Heart left ventricle (tissue), 16 donors: ENCODE measurements at places on chromosomes 16 and 17. TPM values are rescaled to one million over a fixed set of nuclear protein-coding genes. Genes with fewer than 3 reads are reported as not detected.

DNA sequence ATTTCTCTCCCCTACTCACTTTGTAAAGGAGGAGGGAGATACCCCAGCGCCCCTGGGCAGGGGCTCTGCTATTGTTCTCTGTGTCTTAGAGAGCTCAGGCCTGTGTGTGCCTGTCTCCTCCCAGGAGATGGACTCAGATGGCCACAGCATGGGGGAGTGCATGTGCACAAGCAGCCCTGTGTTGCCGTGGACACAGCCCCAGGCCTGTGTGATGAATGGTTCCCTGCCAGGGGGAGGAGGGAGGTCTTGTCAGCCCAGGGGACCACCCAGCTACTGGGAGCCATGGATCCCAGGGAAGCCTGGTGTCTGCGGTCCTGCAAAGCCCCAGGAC is 26.3 kb downstream of the GINS2 start:
- no peak overlapping the region for H3K27ac ChIP-seq
- no peaks in the 10 kb centered on the region for H3K27me3 ChIP-seq
- H3K4me1 ChIP-seq: no peaks in the 10 kb centered on the region

GRCh38 chr17:74771319-74771914 is 4.7 kb downstream of the NAT9 start:
- H3K36me3 ChIP-seq: peaks cover 31% of the 10 kb centered on the region
- H3K27me3 ChIP-seq: no peaks in the 10 kb centered on the region
- no peak overlapping the region for H3K4me3 ChIP-seq

DNA sequence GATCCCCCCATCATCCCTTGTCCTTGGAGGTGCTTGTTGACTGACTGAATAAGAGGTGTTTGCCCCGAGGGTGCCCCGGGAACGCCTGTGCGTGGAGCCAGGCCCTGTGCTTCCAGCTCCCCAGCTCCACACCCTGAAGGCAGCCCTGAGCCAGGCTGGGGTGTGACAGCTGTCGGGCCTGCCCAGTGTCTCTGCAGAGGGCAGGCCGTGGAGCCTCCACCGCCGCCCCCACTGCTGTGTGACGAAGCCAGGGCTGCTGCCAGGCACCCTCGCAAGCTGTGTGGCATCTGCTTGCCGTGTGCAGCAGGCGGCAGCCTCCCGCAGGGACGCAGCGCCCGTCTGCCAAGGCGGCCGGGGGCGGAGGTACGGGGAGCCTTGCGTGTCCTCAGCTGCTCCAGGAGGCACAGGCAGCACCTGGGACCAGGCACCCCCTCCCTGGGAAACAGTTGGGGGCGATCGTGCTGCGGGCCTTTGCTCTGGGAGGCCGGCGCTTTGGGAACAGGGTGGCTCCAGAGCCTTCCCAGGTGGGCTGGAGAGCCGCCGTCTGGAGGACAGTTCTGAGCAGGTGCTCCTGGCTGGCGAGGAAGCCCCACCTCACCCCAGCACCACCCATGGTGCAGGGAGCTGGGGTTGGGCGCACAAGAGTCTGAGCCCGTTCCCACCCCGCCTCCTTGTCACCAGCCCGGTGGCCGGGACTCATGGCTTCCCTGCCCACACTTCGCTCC is 26.6 kb downstream of the GSE1 start:
- H3K36me3 ChIP-seq: peaks cover 6% of the 10 kb centered on the region
- peaks cover 18% of the 10 kb centered on the region for H3K4me1 ChIP-seq
- DNase-seq: peak; percentile 78
- no peaks in the 10 kb centered on the region for H3K27me3 ChIP-seq
- peak overlapping the region; percentile 39 for H3K27ac ChIP-seq

DNA sequence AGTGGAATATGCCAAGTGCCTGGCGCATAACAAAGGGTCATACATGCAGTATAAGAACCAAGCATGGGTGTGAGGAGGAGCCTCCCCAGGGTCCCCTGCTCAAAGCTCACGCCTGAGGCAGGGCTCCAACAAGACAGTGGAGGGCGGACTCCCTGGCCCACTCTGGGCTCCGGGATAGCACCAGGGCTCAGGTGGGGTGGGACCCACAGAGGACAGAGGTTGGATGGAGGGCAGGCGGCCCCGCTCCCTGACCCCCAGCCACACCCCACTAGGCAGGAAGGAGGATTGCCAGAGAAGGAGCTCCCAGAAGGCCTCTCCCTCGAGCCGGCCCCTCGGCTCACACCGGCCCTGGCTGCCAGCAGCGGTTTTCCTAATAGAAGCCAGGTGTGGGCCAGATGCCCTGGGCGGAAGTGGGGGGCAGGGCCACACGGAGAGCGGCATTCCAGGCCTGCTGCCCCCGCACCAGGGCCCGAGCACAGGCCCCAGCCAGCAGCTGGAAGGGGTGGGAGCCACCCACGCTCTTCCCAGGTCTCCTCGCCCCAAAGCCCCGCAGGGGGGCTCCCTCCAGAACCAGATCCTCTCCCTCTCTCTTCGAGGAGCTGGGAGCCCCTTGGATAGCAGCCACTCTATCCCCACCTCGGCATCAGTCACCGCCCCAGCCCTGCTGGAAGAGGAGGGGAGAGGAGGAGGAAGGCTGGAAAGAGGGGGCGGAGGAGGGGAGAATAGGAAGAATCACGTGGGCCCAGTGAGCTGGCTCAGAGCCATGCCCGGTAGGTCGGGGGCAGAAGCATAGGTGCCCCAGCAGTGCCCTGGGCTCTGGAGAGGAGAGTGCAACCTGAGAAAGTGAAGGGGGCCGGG is 21.0 kb downstream of the VASN start:
- H3K4me3 ChIP-seq: no peak overlapping the region
- H3K36me3 ChIP-seq: peaks cover 27% of the 10 kb centered on the region
- H3K4me1 ChIP-seq: peaks cover 41% of the 10 kb centered on the region

- no peaks in the 10 kb centered on the region for H3K27me3 ChIP-seq
- no peak overlapping the region for H3K4me3 ChIP-seq
- no peak overlapping the region for H3K27ac ChIP-seq
- DNase-seq: no peak
- H3K36me3 ChIP-seq: no peaks in the 10 kb centered on the region
- no peaks in the 10 kb centered on the region for H3K4me1 ChIP-seq
These were observed 11.6 kb upstream of the MPHOSPH6 start for GRCh38 chr16:82181461-82182185.

DNA sequence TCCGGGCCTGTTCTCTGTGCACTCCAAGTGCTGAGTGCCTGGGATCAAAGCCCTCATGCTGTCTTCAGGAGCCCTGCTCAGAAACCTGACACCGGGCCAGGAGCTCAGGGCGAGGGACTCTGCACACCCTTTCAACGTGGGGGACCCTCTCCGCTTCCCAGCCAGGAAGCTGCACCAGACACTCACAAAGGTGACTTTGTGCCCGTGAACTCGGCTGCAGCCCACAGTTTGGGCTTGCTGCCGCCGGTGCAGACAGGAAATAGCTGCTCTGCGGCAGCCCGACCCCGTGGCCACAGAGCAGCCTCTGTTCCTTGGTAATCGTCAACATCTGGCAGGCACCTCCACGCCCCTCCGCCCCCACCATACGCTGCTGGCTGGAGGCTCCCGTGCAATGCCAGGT is 93.4 kb upstream of the METRNL start:
- H3K27me3 ChIP-seq: no peaks in the 10 kb centered on the region
- H3K27ac ChIP-seq: no peak overlapping the region
- no peak overlapping the region for H3K4me3 ChIP-seq

DNA sequence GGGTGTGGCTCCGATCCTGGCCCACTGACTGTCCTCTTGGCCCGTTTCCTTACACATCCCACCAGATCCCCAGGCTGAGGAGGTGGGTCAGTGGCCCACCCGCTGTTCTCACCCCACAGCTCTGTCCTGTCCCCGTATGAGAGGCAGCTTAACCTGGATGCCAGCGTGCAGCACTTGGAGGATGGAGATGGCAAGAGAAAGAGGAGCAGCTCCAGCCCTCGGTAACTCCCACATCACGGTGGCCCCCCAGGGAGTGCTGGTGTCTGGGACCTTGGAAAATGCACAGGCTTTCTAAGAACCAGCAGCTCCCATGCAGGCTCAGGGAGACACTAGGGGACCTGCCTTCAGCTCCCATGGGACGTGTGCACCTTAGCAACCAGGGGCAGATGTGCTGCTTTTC is 4.2 kb upstream of the LLGL2 start:
- peaks cover 14% of the 10 kb centered on the region for H3K4me1 ChIP-seq
- no peaks in the 10 kb centered on the region for H3K27me3 ChIP-seq
- no peak overlapping the region for H3K27ac ChIP-seq
- no peak for DNase-seq
- no peak overlapping the region for H3K4me3 ChIP-seq

- H3K4me3 ChIP-seq: no peak overlapping the region
- peak; percentile 75 for DNase-seq
- peak overlapping the region; percentile 73 for H3K27ac ChIP-seq
- no peaks in the 10 kb centered on the region for H3K36me3 ChIP-seq
- H3K4me1 ChIP-seq: peaks cover 14% of the 10 kb centered on the region
These were observed 12.8 kb downstream of the CRISPLD2 start for GRCh38 chr16:84832488-84833143.

- H3K36me3 ChIP-seq: no peaks in the 10 kb centered on the region
- H3K4me3 ChIP-seq: peak overlapping the region; percentile 71
- no peaks in the 10 kb centered on the region for H3K27me3 ChIP-seq
- peak overlapping the region; percentile 86 for H3K27ac ChIP-seq
These were observed 954 bp downstream of the MYO1D start for GRCh38 chr17:32875923-32876416.

DNA sequence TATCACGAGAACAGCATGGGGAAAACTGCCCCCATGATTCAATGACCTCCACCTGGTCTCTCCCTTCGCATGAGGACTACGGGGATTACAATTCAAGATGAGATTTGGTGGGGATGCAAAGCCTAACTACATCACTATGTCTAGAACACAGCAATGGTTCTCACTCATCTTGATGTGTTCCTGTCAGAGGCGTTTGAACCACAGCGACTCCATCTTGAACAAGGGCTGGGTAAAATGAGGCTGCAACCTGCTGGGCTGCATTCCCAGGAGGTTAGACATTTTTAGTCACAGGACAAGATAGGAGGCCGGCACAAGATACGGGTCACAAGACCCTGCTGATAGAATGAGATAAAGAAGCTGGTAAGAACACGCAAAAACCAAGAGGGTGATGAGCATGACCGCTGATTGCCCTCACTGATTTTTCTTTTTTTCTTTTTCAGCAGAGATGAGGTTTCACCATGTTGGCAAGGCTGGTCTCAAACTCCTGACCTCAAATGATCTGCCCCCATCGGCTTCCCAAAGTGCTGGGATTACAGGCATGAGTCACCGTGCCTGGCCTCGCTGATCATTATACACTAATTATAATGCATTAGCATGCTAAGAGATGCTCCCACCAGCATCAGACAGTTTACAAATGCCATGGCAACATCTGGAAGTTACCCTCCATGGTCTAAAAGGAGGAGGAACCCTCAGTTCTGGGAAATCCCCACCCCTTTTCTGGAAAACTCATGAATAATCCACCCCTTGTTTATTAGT is 3.0 kb upstream of the PPY start:
- H3K4me1 ChIP-seq: peaks cover 3% of the 10 kb centered on the region
- no peak for DNase-seq
- peaks cover 31% of the 10 kb centered on the region for H3K27me3 ChIP-seq
- H3K4me3 ChIP-seq: no peak overlapping the region
- no peak overlapping the region for H3K27ac ChIP-seq
- H3K36me3 ChIP-seq: no peaks in the 10 kb centered on the region

- no peaks in the 10 kb centered on the region for H3K4me1 ChIP-seq
- H3K4me3 ChIP-seq: no peak overlapping the region
- H3K27me3 ChIP-seq: no peaks in the 10 kb centered on the region
- no peaks in the 10 kb centered on the region for H3K36me3 ChIP-seq
- no peak for DNase-seq
These were observed 21.6 kb upstream of the PHOSPHO1 start for GRCh38 chr17:49252148-49252695.

GRCh38 chr17:56987283-56987834 is 9.4 kb downstream of the SCPEP1 start:
- peaks cover 73% of the 10 kb centered on the region for H3K36me3 ChIP-seq
- H3K27me3 ChIP-seq: no peaks in the 10 kb centered on the region
- H3K4me1 ChIP-seq: no peaks in the 10 kb centered on the region
- no peak for DNase-seq

GRCh38 chr16:67425061-67425460 is 5.9 kb upstream of the HSD11B2 start:
- no peak overlapping the region for H3K4me3 ChIP-seq
- no peaks in the 10 kb centered on the region for H3K36me3 ChIP-seq
- H3K27me3 ChIP-seq: no peaks in the 10 kb centered on the region
- H3K27ac ChIP-seq: no peak overlapping the region
- no peak for DNase-seq
- H3K4me1 ChIP-seq: no peaks in the 10 kb centered on the region

DNA sequence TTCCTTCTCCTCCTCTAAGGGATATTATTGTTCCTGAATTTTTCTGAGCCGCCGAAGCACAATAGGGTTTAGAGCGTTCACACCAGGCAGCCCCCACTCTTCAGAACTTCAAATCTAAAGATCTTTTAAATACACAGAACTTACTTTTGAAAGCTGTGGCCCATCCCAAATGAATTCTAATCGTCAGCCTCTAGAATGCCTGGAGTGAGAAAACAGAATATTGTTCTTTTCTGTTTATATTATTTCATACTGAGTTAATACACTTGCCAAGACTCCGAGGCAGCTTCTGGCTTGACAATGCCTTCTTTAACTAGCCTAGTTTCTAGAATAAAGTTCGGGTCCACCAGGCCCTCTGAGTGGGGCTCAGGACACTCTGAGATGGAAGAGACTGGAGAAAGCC is 405.6 kb downstream of the WWOX start:
- peaks cover 18% of the 10 kb centered on the region for H3K4me1 ChIP-seq
- no peaks in the 10 kb centered on the region for H3K36me3 ChIP-seq
- H3K4me3 ChIP-seq: no peak overlapping the region
- peak overlapping the region; percentile 52 for H3K27ac ChIP-seq

- no peaks in the 10 kb centered on the region for H3K4me1 ChIP-seq
- H3K36me3 ChIP-seq: no peaks in the 10 kb centered on the region
- no peak overlapping the region for H3K4me3 ChIP-seq
These were observed 23.0 kb downstream of the CCDC182 start for GRCh38 chr17:57721967-57722703.

GRCh38 chr16:15492091-15492740 is 57.8 kb downstream of the BMERB1 start:
- no peaks in the 10 kb centered on the region for H3K36me3 ChIP-seq
- H3K27me3 ChIP-seq: no peaks in the 10 kb centered on the region
- DNase-seq: no peak
- H3K4me3 ChIP-seq: no peak overlapping the region
- H3K27ac ChIP-seq: peak overlapping the region; percentile 6
- H3K4me1 ChIP-seq: peaks cover 23% of the 10 kb centered on the region

- H3K4me1 ChIP-seq: no peaks in the 10 kb centered on the region
- no peak overlapping the region for H3K27ac ChIP-seq
- no peaks in the 10 kb centered on the region for H3K36me3 ChIP-seq
- no peaks in the 10 kb centered on the region for H3K27me3 ChIP-seq
These were observed 60.5 kb upstream of the ACSM2B start for GRCh38 chr16:20636671-20637070.

The CLEC18A gene
- total RNA-seq: not detected

The CCDC40 gene
- total RNA-seq: 6.6 TPM

The FOXF1 gene
- total RNA-seq: not detected

The KCNH6 gene
- not detected for total RNA-seq

The TMEM238L gene
- total RNA-seq: not detected

The HASPIN gene
- total RNA-seq: 0.15 TPM

The TTLL6 gene
- not detected for total RNA-seq
